ENCODE measurements at places on chromosomes 4 and X. TPM values are rescaled to one million over a fixed set of nuclear protein-coding genes. Genes with fewer than 3 reads are reported as not detected.

DNA sequence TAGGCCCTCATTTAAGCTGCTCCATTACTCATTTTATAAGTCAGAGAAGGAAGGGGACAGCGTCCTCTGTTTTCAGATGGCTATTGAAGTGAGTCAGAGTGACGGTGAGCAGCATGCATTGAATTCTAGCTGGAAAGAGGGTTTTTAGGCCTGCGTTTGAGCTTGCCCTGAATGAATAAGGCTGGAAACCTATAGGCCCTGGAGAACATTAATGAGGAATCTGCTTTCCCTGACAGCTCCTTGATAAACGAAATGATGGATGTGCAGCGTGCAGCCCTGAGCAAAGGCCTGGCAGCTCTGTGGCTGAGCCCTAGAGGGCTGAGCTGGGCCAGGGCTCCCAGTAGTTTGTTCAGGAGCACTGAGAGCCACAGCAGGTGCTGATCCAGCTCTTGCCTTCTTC, 33.4 kb downstream of the TBL1X start:
- H3K4me3 ChIP-seq = no peak overlapping the region
- DNase-seq = no peak
- no peak overlapping the region for H3K27ac ChIP-seq
- H3K27me3 ChIP-seq = no peaks in the 10 kb centered on the region
- H3K36me3 ChIP-seq = no peaks in the 10 kb centered on the region

The PRKG2 gene
- 1.1 TPM for total RNA-seq

- no peak for DNase-seq
- no peaks in the 10 kb centered on the region for H3K27me3 ChIP-seq
- peaks cover 16% of the 10 kb centered on the region for H3K4me1 ChIP-seq
- H3K36me3 ChIP-seq = peaks cover 14% of the 10 kb centered on the region
- H3K27ac ChIP-seq = no peak overlapping the region
- H3K4me3 ChIP-seq = peak overlapping the region; percentile 60
These were observed 134.2 kb downstream of the MAML3 start for GRCh38 chr4:140019619-140020347.

DNA sequence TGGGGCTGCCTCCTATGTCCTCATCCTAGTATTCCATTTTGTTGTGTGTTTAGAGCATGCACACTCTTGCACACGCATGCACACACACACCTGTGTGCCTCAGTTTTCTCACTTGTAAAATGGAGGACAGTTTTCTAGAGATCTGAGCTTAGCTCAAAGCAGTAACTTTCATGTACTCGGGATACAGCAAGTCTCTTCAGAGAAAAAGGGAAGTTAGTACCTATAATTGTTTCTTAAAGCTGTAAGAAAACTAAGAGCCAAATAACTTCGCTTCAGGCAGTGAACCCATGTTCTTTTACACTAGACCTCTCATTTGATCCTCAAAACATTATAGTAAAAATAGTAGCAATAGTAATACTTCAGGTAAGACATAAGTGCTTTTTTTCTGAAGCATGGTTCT, 49.6 kb downstream of the KIT start:
- H3K36me3 ChIP-seq = peaks cover 89% of the 10 kb centered on the region
- H3K27me3 ChIP-seq = no peaks in the 10 kb centered on the region
- H3K4me1 ChIP-seq = no peaks in the 10 kb centered on the region
- no peak for DNase-seq
- no peak overlapping the region for H3K27ac ChIP-seq

DNA sequence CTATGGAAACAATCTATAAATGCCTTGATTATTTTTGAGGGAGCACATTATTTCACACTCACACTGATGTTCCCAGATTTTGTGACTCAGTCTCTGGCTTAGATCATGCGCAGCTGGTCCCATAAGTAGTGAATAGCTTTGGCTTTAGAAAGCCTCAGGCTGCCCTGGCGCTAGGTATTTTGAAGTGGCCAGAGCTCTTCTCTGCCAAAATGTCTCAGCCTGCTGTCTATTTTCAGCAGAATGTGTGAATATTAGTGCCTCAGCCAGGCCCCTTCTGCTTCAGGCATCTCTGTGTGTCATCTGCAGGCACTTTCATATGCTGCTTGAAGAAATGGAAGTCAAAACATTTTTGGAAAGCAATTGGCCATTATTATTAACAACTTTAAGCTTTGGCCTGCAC, 931.0 kb upstream of the INTU start:
- no peak overlapping the region for H3K4me3 ChIP-seq
- no peak for DNase-seq
- H3K36me3 ChIP-seq = no peaks in the 10 kb centered on the region
- H3K4me1 ChIP-seq = peaks cover 7% of the 10 kb centered on the region
- H3K27me3 ChIP-seq = no peaks in the 10 kb centered on the region

DNA sequence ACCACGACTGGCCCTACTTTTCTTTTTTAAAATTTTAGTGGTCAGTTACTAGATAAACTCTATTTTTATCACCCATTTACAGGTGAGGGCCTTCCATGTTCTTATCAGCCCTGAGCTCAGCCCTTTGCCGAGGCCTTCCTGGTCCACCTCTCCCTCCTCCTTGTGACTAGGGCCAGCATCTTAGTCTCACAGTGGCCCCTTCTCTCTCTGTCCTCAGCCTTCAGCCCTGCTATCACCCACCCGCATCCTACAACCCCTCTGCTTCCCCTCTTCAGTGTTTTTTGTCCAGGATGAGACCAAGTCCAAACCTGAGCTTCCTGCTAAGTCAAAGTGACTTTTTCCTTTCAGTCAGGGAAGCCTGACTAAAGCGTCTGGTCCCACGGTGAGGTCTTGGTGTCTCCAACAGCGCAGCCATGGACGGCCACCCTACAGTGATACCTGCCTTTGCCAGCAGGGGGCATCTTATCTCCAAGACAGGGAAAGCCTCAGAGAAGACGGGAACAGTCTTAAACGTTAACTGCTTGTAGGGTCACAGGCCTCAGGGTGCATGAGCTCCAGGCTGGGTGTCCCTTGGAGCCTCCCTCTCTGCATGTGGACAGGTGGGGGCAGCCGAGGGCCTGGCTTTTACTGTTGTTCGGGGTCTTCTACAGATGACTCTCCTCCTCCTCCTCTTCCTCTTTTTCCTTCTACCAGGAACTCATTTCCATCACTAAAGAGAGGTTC, 11.7 kb upstream of the GAGE10 start:
- H3K27me3 ChIP-seq = no peaks in the 10 kb centered on the region
- peak; percentile 92 for DNase-seq
- H3K4me1 ChIP-seq = no peaks in the 10 kb centered on the region

DNA sequence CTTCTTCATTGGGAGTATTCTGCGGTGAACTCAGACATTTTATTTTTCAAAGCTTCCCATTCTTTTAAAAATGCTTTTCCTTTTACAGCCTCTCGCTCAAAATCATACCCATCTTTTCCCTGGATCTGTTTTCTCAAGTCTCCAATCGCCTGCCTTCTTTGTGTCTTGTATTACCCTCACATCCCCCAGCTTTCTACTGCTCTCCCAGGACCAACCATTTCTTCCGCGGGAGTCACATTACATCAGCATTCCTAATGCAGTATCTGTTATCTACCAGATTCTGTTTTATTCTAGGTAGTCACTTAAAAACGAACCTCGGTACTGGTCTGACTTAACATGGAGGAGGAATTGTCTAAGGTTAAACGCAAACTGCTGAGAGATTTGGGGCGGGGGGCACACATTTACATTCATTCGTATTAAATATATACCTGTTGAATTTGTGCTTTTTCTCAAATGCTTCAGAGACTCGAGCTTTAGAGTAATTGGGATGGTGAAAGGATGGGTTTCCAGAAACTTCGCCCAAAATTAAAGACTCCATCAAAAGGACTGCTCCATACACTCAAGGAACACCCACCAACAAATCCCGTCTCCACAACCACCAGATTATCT, 493 bp upstream of the UCHL1 start:
- peaks cover 23% of the 10 kb centered on the region for H3K36me3 ChIP-seq
- H3K27me3 ChIP-seq = peaks cover 10% of the 10 kb centered on the region
- peak overlapping the region; percentile 86 for H3K4me3 ChIP-seq
- H3K27ac ChIP-seq = peak overlapping the region; percentile 72
- H3K4me1 ChIP-seq = peaks cover 5% of the 10 kb centered on the region

- peak; percentile 72 for DNase-seq
- no peaks in the 10 kb centered on the region for H3K27me3 ChIP-seq
- no peaks in the 10 kb centered on the region for H3K4me1 ChIP-seq
- peak overlapping the region; percentile 77 for H3K27ac ChIP-seq
These were observed 92.2 kb downstream of the GEMIN8 start for GRCh38 chrX:13937370-13938050.

GRCh38 chr4:32932156-32932555, 2212.0 kb downstream of the PCDH7 start:
- H3K27ac ChIP-seq = no peak overlapping the region
- no peaks in the 10 kb centered on the region for H3K36me3 ChIP-seq
- DNase-seq = no peak
- no peaks in the 10 kb centered on the region for H3K4me1 ChIP-seq
- no peaks in the 10 kb centered on the region for H3K27me3 ChIP-seq

DNA sequence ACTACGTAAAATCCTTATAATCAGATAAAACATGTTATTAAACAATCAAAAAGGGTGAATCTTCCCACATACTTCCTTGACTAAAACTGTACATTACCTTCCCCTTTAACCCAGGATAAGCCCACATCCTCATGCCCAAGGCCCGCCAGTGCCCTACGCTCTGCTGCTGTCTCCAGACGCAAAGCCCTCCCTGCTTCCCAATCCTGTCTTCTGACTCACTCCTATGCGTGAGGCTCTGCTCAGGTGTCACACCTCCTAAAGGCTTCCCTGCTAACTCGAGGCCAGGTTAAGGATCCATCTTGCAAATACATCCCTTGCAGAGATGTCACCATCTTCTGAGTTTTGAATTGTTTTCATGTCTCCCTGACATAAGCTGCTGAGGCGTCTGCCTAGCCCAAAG, 61.6 kb downstream of the STX18 start:
- no peaks in the 10 kb centered on the region for H3K4me1 ChIP-seq
- peak overlapping the region; percentile 96 for H3K27ac ChIP-seq
- H3K36me3 ChIP-seq = no peaks in the 10 kb centered on the region
- no peak overlapping the region for H3K4me3 ChIP-seq
- H3K27me3 ChIP-seq = no peaks in the 10 kb centered on the region

The CFAP299 gene
- not detected for total RNA-seq

GRCh38 chrX:37785569-37785968, 5.7 kb downstream of the CYBB start:
- no peak overlapping the region for H3K27ac ChIP-seq
- H3K36me3 ChIP-seq = no peaks in the 10 kb centered on the region
- DNase-seq = no peak
- no peak overlapping the region for H3K4me3 ChIP-seq
- no peaks in the 10 kb centered on the region for H3K4me1 ChIP-seq
- H3K27me3 ChIP-seq = no peaks in the 10 kb centered on the region

DNA sequence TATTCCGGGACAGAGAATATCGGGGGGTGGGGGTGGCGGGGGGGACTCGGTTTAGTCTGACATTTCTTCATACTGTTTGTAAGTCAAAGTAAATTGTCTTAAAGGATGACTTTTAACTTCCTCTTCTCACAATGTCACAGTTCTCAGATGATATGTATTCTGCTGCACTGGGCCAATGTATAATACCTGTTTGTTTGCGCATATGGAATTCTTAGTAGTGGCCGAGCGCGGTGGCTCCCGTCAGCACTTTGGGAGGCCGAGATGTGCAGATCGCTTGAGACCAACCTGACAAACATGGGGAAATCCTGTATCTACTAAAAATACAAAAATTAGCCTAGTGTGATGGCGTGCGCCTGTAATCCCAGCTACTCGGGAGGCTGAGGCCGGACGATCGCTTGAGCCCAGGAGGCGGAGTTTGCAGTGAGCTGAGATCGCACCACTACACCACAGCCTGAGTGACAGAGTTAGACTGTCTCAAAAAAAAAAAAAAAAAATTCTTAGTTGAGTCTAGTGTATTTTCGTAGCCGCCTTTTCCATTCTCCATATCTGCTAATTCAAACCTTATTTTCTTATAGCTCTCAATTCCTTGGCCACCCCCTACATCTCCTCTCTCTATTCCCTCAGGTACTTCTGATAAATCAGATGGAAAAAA, 851 bp downstream of the POLR2B start:
- no peaks in the 10 kb centered on the region for H3K27me3 ChIP-seq
- peak overlapping the region; percentile 89 for H3K4me3 ChIP-seq
- peak; percentile 68 for DNase-seq
- H3K4me1 ChIP-seq = no peaks in the 10 kb centered on the region
- H3K36me3 ChIP-seq = peaks cover 15% of the 10 kb centered on the region

DNA sequence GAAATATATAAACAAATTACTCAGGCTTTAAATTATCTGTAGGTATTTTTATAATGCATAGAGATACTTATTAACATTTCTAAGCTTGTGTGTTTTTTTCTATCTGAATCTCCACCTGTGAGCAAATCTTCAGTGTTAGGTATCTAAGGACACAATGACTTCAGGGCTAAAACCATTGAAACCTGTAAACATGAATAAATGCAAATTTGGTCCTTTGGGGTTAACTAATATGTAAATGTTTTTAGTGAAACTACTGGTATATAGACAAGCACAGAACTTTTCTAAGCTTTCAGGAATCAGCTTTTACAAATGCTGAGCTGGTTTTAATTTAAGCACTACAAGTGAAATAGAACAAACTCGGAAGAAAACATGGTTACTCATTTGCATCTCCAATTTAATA, 147.9 kb downstream of the FBXO8 start:
- no peak overlapping the region for H3K4me3 ChIP-seq
- DNase-seq = no peak
- no peaks in the 10 kb centered on the region for H3K4me1 ChIP-seq
- no peak overlapping the region for H3K27ac ChIP-seq
- H3K36me3 ChIP-seq = no peaks in the 10 kb centered on the region

The ANXA10 gene
- not detected for total RNA-seq

GRCh38 chr4:141569141-141569540, 67.2 kb upstream of the IL15 start:
- H3K27me3 ChIP-seq = no peaks in the 10 kb centered on the region
- no peaks in the 10 kb centered on the region for H3K36me3 ChIP-seq
- no peak overlapping the region for H3K27ac ChIP-seq
- H3K4me1 ChIP-seq = peaks cover 6% of the 10 kb centered on the region
- DNase-seq = no peak
- H3K4me3 ChIP-seq = no peak overlapping the region

DNA sequence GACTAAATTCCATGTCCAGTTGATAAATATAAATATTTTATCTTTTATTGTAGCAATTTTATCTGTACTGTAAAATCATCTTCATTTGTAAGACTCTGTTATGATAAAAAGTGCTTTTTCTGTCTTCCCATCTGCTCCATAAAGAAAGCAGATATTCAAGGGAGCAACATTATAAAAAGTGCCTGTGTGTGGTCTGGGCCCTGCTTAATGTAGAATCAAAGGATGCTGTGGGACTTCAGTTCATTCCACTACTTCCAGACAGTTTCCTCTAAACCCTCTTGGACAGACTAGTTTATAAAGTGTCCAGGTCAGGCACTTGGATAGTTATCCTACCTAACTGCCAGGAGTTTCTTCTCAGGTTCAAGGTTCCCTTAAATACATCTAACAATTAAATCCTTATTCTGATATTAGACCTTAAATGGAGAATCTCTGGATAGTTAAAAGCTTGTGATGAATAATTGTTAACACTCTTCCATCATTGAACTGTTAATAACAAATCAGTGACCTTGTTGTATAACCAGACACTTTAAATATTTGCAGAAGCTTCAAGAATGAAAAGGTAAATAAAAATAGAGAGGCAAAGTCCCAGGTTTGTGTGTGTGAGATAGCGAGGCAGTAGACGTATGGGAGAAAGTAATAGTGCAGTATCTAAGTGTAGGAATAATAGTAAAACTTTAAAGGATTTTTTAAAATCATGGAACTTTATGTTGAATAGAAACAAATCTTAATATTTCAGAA, 237.5 kb upstream of the CTSO start:
- no peaks in the 10 kb centered on the region for H3K4me1 ChIP-seq
- H3K27me3 ChIP-seq = no peaks in the 10 kb centered on the region

Data from endodermal cell (in vitro differentiated cells).